Activated CD8-positive, alpha-beta memory T cell treated with anti-CD3 and anti-CD28 coated beads for 4 hours (primary cell): ENCODE measurements at places on chromosomes 13 and 19.

GRCh38 chr19:8340341-8341096 is 2.5 kb downstream of the KANK3 start:
- no peak for DNase-seq

- no peak for DNase-seq
These were observed 626.9 kb downstream of the EFNB2 start for GRCh38 chr13:105908586-105908985.

DNA sequence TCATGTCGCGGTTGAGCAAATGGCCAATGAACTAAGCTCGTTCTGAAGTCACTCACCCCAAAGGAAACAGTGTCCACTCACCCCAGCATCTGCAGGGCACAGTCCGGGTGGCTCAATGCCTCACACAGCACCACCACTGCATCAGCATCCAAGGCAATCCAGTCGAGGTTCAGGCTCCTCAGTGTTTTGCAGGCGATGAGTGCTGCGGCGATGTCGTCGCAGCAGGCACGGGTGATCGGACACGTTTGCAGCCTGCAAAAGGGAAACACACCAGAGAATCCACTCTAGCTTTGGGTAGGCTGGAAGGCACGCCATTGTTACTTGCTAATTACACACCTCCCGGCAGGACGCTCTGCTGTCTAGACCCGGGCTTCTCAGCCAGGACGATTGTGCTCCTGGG is 26.5 kb downstream of the NLRP9 start:
- no peak for DNase-seq

DNA sequence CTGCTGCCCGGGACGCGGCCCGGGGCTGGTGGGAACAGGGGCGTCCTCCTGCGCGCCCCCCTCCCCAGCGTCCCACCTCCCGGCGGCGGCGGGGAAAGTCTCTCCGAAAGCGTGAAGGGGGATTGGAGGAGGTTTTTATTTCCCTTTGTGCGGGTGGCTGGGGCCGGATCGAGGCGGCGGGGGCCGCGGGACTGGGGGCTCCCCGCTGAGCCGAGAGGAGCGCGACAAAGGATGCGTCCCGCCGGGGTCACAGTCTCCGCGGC is 132 bp downstream of the SHD start:
- no peak for DNase-seq

GRCh38 chr13:41427666-41428065 is 29.7 kb upstream of the RGCC start:
- DNase-seq: no peak

DNA sequence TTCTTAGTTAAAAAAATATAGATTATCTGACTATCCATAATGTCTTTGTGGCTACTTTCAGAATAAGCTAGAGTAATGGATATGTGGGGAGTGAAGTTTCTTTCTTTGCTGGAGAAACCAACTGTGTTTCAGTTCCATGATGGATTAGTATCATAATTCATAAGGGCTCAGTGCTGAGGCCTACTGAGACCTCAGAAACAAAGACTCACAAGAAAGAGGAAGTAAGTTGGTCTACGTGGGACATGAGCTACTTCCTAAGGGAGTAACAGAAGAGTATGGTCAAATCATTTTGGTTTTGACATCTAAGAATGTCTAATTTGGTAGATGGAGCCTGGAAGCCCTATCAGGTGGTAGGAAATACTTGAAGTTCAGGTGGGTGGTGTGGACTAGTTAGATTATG is 99.0 kb upstream of the HTR2A start:
- DNase-seq: no peak

GRCh38 chr19:4748589-4748988 is 24.9 kb upstream of the DPP9 start:
- no peak for DNase-seq

DNA sequence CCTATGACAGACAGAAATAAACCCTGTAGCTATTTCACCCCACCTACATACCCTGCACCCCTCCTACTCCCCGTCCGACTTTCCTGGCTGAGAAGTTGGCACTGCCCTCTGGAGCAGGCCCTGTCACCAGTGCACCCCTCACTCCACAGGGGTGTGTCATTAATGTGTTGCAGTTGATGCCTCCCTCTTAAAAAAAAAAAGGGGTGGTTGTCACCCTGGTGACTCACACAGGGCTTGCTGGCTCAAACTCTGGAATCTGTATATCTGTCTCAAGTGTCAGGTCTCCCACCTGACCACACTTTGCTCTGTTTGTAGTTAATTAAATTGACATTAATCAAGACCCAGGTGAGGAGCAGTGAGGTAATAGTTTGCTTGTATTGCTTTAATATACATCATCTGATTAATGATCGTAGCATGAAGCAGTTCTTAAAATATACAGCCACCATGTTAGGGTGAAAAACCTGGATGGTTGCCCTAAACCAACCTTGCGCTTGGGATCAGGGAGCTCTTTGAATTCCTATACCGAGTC is 2.0 kb upstream of the GATAD2A start:
- no peak for DNase-seq

DNA sequence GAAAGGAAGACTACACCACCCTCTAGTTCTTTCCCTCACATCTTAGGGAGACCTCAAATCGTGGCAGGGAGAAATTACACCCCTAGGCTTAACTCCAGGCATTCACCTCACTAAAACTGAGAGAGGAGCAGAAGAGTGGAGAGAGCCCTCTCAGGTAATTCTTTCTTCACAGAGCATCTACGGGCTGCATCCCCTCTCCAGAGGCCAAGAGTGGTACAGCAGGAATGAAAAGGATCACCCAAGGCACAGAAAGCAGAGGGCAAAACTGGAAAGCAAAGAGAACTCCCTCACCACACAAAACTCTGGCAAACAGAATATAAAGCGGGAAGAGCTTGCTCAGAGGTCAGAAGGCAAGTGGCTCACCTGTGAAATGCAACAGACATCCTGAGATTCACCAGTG is 661.2 kb downstream of the TBC1D4 start:
- no peak for DNase-seq

GRCh38 chr19:1650650-1651567 is 1.5 kb downstream of the TCF3 start:
- peak; percentile 57 for DNase-seq

DNA sequence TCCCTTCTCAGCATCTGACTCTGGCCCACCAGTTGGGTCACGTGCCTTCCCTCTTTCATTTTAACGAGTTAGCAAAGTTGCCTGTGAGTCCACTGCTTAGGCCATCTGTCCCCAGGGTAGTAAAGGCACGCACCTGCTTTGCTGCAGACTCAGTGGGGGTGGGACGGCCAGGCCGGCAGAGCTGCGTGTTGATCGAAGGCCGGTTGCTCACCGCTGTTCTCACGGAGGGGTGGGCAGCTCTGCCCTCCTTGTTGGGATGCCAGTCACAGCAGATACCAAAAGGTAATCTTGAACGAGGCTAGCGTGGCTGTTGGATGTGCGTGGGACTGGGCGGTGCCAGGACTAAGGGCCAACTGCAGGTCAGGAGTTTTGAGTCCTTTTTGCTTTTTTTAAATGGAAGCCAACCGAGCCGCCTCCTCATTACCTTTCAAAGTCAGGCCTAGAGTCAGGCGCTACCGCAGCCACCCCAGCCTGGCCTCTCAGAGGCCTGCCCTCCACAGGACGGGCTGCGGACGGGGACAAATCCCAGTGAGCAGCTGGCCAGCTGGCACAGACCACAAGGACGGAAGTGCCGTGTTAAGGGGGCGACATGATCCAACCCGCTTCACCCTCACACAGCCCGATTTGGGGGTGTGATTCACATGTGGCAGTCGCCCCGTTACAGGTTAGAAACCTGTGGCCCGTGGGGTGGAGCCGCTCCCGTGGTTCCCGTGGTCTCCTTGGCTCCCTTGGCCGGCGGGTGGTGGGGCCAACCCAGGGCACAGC is 20.6 kb downstream of the ADPRHL1 start:
- DNase-seq: no peak

- DNase-seq: no peak
These were observed 965 bp upstream of the EIF3G start for GRCh38 chr19:10120538-10121189.

DNA sequence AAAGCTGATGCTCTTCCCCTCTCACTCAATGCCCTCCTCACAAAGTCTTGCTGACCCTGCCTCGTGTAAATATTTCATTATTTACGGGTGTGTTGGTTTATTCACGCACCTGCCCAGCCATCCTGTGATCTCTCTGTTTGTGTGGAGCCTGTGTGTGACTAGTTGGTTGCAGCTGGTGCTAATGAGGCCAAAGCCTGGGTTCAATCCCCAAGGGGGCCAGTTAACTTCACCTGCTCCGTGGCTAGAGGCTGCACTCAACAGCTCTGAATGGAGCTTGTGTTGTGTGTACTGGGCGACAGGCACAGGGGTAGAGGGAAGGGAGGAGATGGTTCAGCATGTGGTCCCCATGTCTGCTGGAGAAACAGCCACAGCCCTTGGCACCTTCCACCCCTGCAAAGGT is 109.5 kb downstream of the DNAJC15 start:
- no peak for DNase-seq

- no peak for DNase-seq
These were observed 213.9 kb upstream of the SERP2 start for GRCh38 chr13:44159633-44160279.

DNA sequence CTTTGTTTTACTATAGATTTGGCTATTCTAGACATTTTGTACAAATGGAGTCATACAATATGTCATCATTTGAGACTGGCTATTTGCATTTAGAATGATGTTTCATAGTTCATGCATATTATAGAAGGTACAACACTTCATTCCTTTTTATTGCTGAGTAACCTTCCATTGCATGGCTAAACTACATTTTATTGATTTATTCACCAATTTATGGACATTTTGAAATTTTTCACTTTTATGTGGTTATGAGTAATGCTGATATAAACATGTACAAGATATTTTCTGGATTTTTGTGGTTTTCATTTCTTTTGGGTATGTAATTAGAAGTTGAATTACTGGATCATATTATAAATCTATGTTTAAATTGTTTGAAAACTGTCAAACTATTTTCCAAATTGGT is 710.3 kb upstream of the SLITRK5 start:
- no peak for DNase-seq

DNA sequence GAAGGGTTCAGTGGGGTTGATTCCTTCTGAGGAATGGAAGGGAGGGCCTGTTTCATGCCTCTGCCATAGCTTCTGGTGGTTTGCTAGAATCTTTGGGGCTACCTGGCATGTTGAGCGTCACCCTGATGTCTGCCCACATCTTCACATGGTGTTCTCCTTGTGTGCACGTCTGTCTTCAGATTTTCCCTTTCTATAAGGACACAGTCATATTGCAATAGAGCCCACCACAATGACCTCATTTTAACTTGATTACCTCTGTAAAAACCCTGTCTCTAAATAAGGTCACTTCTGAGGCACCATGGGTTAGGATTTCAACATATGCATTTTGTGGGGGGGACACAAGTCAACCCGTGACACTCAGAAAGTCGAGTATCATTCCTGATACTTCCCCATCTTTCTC is 257.9 kb downstream of the COG6 start:
- DNase-seq: no peak

DNA sequence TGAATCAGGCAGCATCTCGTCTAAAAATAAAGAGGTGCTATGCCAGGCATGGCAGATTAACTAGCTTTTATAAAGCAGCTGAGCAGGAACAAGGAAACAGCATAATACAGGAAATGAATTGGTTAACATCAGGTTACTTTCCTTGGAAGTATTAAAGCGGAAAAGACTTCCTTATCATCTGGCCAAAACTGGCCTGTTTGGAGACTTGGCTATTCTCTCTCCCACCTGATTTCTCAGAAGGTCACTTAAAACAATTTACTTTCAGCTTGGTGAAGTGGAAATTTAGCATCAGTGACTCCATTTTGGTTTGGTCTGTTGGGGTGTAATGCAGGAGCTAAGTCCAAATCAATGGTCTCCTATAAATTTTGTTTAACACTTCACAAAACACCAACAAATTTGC is 191.6 kb downstream of the NUFIP1 start:
- DNase-seq: no peak

- no peak for DNase-seq
These were observed 31.3 kb downstream of the RFC3 start for GRCh38 chr13:33849211-33849610.

GRCh38 chr13:97913206-97913605 is 40.3 kb upstream of the IPO5 start:
- DNase-seq: no peak

- no peak for DNase-seq
These were observed 179.8 kb downstream of the PRR20E start for GRCh38 chr13:57346786-57347185.

GRCh38 chr13:25406377-25406776 is 34.6 kb downstream of the ATP8A2 start:
- no peak for DNase-seq

DNA sequence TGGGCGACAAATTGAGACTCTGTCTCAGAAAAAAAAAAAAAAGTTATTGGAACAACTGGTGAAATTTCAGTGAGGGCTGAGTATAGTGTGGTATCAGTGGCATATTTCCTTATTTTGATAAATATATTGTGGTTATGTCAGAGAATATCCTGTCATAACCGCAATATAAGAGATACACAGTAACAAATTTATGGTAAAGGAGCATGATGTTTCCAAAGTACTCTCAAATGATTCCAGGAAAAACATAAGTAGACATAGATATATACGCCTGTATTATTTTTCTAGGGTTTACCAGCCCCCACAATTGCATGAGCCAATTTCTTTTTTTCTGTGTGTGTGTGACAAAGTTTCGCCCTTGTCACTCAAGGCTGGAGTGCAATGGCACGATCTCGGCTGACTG is 5.7 kb upstream of the C5AR1 start:
- no peak for DNase-seq

- DNase-seq: no peak
These were observed 25.8 kb downstream of the TNFSF9 start for GRCh38 chr19:6556480-6557195.

- DNase-seq: no peak
These were observed 1393.3 kb upstream of the ATXN8OS start for GRCh38 chr13:68714292-68714691.

DNA sequence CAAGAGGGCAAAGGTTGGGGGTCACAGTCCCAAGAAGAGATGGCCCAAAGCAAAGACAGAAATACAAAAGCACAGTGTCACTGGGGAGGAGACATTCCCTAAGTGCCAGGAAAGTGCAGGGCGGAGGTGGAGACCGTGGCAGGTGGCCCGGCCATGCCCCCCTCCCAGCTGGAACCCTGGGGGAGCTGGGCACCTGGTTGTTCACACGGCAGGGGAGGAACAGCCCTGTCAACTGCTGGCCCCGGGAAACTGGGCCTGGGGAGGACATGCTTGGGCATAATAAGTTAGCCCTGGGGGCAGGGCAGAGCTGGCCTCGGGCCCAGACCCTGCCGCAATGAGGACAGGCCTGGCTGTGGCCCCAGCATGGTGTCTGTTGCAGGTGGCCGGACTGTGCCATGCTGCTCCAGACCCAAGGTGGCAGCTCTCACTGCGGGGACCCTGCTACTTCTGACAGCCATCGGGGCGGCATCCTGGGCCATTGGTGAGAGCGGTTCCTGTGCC is 7.4 kb downstream of the HPN start:
- DNase-seq: no peak

- no peak for DNase-seq
These were observed 11.2 kb downstream of the HAS1 start for GRCh38 chr19:51712461-51713081.

GRCh38 chr13:47036294-47037008 is 139.6 kb upstream of the HTR2A start:
- DNase-seq: no peak

- no peak for DNase-seq
These were observed 1719.5 kb upstream of the MIR17HG start for GRCh38 chr13:89627996-89628395.
